ENCODE measurements at places on chromosomes 2 and 18.

DNA sequence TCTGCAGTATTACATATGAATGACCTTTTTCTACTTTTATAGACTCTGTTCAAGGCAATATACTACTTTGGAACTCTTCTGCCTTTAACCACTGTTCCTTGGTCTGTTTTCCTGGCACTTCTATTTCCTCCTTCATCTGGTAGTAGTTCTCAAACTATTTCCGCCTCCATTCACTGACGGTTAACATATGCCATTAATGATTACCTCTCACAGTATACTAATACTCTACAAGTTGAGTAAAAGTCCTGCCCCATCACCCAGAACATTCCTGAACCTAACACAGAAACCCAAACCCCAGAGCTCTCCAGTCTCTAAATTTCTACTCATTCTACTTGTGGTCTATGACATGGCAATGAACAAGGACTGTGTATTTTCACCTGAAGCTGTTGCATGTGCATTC, 4.5 kb downstream of the GFPT1 start:
- no peak for DNase-seq

DNA sequence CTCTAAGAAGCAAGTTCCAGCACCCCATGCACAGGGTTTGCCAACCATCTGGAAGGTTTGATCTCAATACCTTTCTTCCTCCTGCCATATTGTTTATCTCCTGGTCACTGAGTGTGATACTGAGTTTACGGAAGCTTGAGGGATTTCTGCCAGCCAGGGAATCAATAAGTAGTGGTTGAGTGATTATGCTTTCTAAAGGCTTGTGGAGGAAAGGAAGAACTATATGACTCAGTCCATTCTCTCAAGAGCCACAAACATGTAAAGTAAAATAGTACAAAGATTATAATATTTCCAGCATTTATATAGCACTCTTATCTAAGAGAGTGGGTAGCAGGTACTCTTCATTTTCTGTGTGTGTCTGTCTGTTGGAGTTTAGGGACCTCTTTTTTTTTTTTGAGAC, 49.2 kb downstream of the SLC4A3 start:
- no peak for DNase-seq

DNA sequence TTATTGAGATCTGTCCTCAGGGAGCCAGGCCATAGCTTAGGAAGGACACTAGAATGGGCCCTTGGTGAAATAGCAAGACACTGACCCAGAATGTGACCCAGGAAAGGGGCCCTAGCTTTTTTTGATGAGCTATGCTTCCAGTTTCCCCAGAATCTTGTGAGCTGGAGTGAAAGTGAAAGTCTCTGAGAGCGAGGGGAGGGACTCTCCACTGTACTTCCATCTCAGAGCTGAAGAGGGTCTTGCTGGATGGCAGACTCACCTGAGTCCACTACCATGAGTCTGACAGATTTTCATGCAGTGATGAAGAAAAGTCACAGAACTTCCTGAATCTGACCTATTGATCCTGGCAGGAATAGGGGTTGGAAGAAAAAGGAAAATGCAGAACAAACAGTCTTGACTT, 3.1 kb downstream of the ARHGAP25 start:
- DNase-seq = no peak

- DNase-seq = peak; percentile 34
These were observed 3.2 kb downstream of the SLC39A10 start for GRCh38 chr2:195659982-195660890.

- DNase-seq = no peak
These were observed 9.6 kb downstream of the TMEM177 start for GRCh38 chr2:119688616-119689015.

DNA sequence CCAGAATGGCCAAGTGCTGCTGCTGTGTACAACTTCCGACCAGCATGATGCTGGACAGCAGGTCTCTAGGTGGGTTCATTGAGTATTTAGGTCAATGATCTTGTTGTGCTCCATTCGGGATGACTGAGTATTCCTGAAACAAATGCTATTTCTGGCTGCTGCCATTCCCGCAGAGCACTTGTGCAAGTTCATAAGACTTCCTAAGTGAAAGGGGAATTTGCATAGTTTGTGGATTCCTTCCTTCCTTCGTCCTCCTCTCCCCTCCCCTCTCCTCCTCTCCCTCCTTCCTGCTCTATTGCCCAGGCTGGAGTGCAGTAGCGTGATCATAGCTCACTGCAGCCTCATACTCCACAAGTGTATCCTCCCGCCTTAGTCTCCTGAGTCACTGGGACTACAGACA, 40.4 kb downstream of the LDLRAD4 start:
- no peak for DNase-seq

DNA sequence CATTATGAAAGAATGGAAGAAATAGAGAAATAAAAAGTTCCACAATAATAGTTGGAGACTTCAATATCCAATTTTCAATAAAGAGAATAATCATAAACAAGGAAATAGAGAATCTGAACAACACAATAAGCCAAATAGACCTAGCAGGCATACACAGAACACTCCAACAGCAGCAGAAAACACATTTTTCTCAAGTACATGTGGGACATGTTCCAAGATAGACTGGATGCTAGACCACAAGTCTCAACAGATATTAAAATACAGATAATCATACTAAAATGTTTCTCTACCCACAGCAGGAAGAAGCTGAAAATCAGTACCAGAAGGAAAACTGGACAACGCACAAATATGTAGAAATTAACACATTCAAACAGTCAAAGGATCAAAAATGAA, 113.9 kb downstream of the USP34 start:
- DNase-seq = peak; percentile 37

- no peak for DNase-seq
These were observed 2.0 kb upstream of the ATP8B1 start for GRCh38 chr18:57805117-57805516.

DNA sequence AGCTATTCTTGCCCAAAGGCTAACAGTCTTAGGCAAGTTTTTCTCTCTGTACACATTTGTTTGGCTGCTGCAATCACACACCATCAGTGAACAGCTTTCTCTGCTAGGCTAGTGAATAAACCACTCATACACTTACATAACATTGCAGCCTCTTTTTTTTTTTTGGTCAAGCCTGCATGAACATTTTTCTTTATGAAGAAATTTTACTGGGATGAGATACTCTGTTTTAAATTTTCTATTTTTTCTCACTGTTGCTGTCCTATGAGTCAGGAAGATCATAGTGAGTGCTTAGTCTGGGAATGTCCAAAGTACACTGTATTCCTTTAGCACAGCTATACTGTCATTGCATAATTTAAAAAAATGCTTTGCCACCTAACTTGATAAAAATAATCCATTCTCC, 58.5 kb downstream of the ROCK1 start:
- DNase-seq = peak; percentile 87

GRCh38 chr2:219987830-219988229, 360.4 kb downstream of the SLC4A3 start:
- DNase-seq = peak; percentile 73

- DNase-seq = no peak
These were observed 61.8 kb downstream of the FAM168B start for GRCh38 chr2:131031431-131031841.

DNA sequence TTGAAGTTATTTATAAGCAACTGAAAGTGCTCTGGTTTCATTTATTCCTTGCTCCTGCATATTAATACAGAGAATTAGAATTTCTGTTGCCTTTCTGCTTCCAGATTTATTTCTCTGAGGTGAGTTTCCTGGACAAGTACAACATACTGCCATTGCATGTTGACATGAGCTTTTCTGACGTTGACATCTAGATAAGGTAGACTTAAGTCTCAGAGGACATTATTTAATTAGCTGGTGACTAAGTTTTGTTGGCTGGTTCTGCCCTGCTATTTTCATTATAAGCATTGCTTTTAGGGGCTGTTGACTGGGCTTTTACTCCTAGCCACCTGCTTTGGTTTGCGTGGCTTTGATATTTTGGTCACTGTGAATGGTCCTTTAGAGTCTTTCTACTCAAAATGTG, 282.9 kb upstream of the SPRED2 start:
- no peak for DNase-seq

DNA sequence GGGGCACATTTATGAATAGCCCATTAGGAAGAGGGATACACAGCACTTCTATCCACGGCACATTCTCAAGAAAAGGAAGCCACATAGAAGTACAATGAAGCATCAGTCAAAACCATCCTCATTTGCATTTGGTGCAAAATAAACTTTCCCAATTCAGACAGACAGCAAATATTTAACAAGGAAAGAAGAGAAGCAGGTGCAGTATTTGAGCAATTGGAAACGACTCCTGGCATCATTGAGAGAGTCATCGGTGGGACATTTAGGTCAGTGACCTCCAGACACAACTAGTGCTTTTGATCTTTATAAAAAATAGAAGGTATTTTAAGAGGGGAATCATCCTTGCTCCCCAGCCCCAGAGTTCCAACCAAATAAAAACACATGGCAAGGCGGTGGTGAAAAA, 118.0 kb downstream of the MREG start:
- no peak for DNase-seq

GRCh38 chr18:35938562-35938961, 33.9 kb upstream of the RMP24 start:
- DNase-seq = no peak

GRCh38 chr2:28683100-28683706, 68.4 kb upstream of the PPP1CB start:
- DNase-seq = peak; percentile 64

DNA sequence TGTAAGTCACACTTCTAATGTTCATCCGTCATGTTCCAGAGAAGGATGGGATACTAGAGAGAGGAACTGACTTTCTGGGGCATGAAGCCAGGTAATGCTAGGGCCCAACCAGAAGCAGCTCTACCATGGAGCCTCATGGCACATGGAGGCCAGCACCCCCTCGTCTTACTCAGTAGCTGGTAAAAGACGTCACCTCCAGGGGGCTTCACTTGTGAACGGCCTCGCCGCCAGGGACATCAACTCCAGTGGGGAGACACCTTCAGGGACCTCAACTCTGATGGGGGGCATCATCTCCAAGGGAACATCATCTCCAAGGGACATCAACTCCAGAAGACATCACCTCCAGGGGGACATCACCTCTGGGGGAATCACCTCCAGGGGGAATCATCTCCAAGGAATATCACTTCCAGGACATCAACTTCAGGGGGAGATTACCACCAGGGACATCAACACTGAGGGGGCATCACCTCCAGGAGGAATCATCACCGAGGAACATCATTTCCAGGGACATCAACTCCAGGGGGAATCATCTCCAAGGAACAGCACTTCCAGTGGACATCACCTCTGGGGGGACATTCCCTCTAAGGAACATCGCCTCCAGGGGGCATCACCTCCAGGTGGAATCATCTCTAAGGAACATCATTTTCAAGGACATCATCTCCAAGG, 168.4 kb downstream of the NDUFA10 start:
- DNase-seq = no peak

DNA sequence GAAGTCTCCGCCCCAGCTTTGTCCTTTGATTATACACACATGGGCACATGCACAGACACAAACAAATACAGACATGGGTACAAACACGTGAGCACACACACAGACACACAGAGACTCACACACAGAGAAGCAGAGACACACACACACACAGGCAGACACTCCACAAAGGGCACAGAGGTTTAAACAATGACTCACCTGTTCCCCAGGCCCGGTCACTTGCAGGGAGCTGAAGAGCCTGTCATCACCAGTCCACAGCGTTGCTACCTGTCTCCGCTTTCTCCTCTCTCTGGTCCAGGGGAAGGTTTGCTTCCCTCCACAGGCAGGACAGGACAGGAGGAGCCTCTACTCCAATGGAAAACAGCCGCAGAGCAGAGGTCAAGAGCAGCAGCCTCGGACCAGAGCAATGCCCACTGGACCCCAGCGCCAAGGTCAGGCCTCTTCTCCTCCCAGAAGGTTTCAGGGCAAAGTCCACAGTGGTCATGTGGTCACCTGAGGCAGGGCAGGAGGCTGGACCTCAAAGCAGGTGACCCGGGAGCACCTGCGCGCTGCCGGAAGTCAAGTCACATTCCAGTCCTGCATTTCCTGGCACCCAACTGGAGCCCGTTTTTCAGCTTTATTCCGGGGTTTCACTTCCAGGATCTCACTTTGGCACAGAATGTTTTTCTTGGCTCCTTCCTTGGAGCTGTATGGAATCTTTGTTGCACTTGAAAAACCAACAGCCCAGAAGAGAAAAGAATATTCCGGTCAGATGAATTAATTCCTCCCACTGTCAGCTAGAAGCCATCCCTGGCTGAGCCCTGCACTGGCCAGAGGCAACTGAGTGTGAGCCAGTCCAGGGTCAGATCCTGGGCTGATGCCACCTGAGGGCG, at the start of gene RAB17:
RAB17 (minus strand) TSS at position 463 of the 869 bp plus-strand sequence. CDS start 4,580 bp downstream, outside the sequence.
- DNase-seq = no peak

DNA sequence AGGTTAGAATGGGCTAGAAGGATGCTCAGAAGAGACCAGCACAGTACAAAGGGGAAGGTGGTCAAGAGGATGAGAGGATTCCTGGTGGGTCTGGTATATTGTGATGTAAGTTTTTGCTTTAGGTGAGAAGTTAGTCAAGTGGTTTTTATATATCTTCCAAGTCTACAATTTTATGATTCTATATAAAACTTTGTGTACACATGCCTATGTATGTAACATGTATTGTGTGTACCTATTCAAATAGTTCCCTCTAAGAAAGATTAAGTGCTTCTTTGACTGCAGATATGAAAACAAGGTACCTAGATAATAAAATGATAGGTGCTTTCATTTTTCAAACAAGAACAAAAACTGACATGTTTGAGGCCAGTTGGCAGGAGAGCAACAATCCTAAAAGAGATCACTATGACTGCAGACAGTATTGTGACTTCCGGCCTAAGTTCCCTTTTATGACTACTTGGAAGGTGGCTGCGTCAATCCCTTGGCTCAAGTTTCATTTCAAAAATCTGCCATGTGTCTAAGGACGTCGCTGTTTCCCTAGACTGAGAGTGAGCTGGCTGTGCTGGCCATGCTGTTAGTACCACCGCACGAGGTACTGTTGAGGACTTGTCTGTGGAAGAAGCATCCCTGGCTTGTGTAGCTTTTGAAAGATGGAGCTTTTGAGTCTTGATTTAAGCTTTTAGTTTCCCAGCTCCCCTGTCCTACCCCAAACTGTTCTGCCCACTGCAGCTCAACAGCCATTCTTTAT, 123.1 kb downstream of the PRPF40A start:
- DNase-seq = peak; percentile 5

DNA sequence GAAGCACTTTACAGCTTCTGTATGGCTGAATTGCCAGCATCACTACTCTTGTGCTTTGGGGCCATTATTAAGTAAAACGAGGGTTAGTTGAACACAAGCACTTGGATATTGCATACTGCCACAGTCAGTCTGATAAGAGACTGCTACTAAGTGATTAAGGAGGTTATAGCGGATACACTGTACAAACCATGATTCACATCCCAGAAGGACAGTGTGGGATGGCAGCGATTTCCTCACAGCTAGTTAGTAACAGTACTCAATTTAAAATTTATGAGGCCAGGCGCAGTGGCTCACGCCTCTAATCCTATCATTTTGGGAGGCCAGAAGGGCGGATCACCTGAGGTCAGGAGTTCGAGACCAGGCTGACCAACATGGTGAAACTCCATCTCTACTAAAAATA, 2.6 kb upstream of the BMPR2 start:
- DNase-seq = no peak

GRCh38 chr2:85840091-85840490, 48.7 kb downstream of the ST3GAL5 start:
- DNase-seq = no peak
